ENCODE measurements at places on chromosomes 11 and 22. TPM values are rescaled to one million over a fixed set of nuclear protein-coding genes. Genes with fewer than 3 reads are reported as not detected.

- peak; percentile 52 for DNase-seq
Measured at GRCh38 chr11:120565466-120566155, 54.1 kb downstream of the GRIK4 start.

DNA sequence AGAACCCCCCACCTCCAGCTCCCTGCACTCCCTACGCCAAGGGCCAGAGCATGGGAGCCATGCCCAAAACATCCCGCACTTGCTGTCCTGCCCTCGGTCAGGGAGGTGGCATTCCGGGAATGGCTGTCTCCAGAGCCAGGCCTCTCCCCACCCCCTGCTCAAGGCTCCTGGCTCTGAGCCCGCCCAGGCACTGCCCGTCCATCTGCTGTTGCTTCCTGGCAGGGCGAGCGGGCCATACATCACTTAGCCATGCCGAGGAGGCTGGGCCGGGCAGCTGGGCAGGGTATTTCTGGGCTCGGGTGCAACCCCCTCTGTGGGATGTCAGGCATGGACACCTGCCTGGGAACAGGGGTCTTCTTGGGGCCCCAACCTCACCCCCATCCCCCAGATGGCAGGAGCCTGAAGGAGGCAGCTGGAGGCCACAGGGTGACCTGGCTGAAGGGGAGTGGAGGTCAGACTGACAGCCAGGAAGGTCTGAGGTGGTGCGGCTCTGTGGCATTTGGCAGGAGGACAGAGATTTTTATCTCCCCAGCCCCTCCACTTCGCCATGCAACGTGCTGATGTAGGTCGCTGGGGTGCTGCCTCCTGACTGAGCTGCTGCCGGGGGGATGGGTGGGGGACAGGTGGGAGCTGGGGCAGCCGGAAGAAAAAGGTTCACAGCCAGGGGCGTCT, 8.7 kb upstream of the CABP7 start:
- no peak for DNase-seq

DNA sequence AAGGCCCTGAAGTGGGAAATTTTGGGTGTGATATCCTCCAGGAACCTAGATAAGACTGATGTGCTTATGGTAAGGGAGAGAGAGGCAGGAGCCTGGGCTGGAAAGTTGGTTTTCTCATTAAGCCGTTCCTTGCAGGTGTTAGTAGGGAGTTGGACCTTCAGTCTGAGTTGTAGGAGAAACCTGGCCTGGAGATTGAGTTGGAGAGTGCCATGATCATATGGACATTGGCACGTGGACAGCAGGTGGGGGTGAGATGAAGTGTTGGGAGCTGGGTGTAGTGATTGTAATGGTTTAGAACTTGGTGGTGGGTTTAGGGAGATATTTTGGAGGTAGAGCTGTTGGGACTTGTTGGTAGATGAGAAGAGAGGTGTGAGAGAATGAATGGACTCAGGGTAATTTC, 4.9 kb downstream of the PPP6R2 start:
- no peak for DNase-seq

GRCh38 chr22:48886604-48887393, 940.9 kb downstream of the BRD1 start:
- DNase-seq: no peak

GRCh38 chr11:68116974-68117373, 4.2 kb downstream of the CHKA start:
- no peak for DNase-seq

EED gene
- total RNA-seq: 23.4 TPM

DNA sequence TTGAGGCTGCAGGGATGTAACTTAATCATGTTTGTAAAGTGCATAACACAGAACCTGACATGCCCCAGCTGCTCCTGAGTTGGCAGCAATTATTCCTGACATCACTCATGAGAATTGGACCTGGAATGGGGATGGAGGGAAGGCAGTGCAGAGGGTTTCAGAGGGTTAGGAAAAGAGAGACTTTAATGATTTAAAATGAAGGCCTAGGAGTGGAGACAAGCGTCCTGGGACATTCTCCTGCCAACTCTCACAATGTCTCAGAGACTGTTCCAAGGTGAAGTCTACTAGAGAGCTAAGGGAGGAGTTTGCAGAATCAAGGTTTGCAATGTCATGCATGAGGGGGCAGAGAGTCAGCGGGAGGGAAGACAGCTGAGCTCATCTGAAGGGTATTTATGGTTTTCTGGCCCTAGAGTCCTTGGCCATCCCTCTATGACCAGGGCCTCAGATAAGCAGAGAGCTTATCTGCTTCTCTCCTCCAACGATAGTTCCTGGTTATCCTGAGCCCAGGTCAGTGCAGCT, 36.9 kb downstream of the GGTLC2 start:
- no peak for DNase-seq

DNA sequence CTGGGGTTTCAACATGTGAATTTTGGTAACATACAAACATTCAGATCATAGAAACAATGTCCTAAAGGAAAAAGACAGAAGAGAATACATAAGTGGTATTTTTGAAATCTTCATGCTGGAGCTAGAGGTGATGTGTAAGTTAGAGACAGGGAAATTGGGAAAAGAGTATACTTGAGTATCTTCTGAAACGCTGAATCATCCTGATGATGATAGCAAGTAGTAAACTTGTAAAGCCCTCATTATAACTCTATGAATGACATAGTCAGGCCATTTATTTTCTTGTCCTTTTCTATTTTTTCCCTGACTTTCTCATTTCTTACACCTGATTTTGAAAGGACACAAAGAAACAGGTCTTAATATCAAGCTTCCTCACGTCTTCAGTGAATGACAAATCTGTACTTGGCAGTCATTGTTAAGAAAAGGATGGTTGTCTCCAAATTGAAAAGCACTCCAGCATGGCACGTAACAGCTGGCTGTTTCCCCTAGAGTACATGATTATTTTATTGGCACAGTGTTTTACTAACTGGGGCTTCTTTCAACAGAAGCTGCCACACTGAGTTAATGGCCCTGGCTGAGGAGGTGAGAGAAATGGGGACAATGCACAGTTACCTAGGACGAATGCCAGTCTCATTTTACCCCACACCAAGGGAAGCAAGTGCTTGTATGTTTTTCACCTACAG, 140.7 kb upstream of the CTSC start:
- DNase-seq: no peak

GRCh38 chr11:65911682-65912568, 6.9 kb downstream of the C11orf68 start:
- peak; percentile 57 for DNase-seq

DNA sequence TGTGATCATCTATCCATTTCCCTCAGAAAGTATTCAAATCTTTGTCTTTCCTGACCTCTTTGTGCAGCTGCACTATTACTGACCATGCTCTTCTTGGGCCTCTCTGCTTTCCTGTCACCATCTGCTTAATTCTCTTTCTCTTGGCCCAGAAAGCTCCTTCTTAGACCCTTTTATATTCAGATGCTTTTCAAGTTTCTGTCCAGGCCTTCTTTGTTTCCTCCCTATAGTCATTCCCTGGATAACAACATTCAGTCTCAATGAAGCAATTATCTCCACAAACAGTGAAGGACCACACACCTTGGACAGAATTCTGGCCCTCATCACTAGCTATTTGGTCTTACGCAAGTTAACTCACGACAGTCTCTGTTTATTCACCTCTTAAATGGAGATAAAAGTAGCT, 89.7 kb downstream of the LARGE2 start:
- DNase-seq: no peak

SYT13 gene
- total RNA-seq: 0.50 TPM

GRCh38 chr11:62399172-62399877, 19.5 kb upstream of the SCGB1A1 start:
- DNase-seq: no peak

DNA sequence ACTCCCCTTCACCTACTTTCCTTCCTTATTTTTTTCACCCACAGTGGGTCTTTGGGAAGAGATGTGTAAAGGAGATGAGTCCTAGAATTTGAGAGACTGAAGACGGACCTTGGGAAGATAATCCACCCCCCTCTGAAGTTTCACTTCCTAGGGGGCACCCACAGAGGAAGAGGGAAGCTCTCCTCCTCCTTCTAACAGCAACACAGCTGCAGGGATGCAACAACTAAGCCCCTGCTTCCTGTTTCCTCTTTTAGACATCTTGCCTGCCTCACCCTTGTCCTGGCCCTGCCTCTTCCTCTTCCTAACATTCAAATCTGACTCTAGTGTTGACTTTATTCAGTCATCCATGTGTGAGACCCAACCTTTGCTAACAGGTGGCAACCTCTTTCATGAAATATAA, 424.6 kb downstream of the BUD13 start:
- DNase-seq: no peak

GRCh38 chr22:25564979-25565677, 653 bp downstream of the GRK3 start:
- DNase-seq: no peak

GRCh38 chr11:101880222-101880621, 34.6 kb upstream of the CEP126 start:
- peak; percentile 64 for DNase-seq

NLRP6 gene
- not detected for total RNA-seq

DNA sequence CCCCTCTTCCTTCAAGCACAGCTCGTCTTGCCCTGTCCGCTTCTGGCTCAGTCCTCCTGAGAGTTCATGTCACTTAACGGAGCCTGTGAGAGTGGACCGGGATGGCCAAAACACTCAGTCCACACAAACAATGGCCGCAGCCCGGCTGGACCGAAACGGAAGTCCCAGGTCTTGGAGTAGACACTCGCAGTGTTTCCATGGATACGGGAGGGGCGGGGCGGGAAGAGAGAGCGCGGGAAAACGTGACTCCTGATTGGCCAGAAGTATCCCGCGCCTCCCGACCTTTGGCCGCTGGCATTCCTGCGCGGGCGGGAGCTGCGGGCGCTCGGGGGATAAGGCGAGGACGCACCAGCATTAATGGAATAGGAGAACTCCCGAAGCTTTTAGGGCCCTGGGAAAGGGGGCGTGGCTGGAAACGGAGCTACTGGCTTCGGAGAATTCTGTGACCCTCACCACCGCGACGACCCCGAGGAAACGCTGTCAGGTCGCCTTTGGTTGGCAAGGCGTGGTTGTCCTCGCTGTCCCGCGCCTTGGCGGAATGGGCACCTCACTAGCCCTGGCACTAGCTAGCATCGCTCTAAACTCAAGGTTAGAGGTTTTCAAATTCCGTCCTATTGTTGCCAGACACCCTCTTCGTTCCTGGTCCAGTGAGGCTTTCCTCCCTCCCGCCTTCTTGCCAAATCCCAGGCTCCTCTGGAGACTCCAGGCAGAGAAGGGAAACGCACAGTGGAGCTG, at the start of the genes NLRP14 and ZNF214:
NLRP14 (plus strand) TSS at position 297 of the 735 bp plus-strand sequence. CDS start 18,108 bp downstream, outside the sequence.
ZNF214 (minus strand) TSS at position 164 of the 735 bp plus-strand sequence. CDS start 17,511 bp downstream, outside the sequence.
- peak; percentile 85 for DNase-seq

DNA sequence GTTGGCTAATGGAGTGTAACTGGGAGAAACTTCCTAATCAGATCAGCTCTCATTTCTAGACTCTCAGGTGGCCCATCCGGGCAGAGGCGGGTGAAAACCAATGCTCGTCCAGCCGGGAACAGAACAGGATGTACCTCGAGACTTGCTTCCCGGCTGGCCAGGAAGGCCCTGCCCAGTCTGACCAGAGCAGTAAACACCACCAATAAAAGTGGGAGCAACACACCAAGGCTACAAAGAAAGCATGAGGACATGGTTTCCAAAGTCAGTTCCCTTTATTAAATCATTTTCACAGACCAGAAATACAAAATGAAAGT, 940 bp upstream of the TNKS1BP1 start:
- no peak for DNase-seq

MRGPRX4 gene
- total RNA-seq: not detected

- no peak for DNase-seq
Measured at GRCh38 chr11:18374956-18375355, 19.4 kb upstream of the LDHA start.

DNA sequence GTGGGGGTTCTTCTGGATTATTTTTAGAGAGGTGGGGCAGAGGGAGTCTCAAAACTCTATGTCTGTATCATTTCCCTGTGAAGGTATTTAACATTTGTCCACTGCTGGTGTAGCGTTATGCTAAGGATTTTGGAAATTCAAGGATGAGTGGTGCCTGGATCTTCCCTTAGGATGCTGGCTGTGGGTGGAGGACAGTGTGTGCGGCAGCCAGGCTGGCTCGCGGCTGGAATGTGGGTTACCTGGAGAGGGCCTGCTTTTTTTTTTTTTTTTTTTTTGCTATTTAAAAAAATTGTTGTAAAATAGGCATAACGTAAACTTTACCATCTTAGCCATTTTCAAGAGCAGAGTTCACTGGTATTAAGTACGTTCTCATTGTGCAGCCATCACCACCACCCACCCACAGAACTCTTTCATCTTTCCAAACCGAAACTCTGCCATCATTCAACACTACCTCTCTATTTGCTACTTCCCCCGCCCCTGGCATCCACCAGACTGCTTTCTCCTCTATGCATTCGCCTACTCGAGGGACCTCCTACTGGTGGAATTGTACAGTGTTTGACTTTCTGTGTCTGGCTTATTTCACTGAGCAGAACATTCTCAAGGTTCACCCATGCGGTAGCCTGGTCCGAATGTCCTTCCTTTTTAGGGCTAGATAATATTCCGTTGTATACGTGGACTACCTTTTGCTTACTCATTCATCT, 67.1 kb downstream of the PARVB start:
- DNase-seq: no peak

PIH1D2 gene
- total RNA-seq: 1.0 TPM

BEST1 gene
- 0.66 TPM for total RNA-seq

DNA sequence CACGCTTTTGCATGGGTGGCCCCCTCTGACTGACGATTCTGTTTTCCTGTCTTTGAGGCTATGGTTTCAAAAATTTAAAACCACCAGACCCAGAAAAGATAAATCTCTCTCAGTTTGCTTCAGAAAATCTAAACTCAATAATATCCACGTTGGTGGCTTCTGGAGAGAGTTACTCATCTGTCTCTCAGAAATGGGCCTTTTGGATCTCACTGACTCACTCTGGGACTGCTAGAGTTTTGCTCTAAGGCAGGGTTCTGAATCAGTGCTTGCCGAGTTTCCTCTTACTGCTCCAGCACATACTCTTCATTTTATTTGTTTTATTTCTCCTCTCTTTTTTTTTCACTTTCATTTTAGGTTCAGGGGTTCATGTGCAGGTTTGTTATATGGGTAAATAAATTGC, 305.7 kb downstream of the BLID start:
- DNase-seq: peak; percentile 78

DNA sequence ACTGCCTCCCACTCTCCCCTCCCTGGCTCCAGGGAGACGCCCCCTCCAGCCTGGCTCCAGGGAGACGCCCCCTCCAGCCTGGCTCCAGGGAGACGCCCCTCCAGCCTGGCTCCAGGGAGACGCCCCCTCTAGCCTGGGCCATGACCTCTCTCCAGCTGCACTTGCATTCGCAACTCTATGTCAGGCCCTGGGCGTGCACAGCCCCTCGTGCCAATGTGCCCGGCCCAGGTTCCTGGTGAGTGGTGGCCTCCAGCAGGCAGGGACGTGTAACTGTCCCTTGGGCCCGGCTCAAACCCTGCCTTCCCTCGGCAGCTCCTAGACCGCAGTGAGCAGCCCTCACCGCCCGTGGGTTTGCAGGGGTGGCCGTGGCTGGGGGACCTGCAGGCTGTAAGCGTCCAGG, 6.9 kb downstream of the MUC6 start:
- DNase-seq: no peak

All from astrocyte (in vitro differentiated cells and primary cell).